Panc1 (cell line): ENCODE measurements at places on chromosomes 12 and 14.

DNA sequence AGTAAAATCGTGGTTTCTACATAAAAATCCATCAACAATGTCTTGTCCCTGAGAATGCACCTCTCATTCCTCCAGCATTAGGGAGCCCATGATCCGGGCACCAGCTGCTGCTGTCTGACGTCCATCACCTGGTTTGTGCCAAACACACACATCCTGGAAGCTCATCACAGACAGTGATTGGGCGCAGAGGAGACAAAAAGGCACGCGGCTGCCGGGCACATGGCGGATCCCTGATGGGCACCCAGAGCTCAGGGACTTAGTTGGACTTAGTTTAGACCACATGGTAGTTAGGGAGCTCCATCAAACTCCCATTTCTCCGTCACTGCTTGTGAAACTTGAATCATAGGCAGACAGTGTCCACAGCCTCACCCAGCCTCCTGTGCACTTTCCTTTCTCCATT is 1059.3 kb downstream of the TMEM121 start:
- DNase-seq: no peak

GRCh38 chr12:32508626-32509025 is 109.3 kb downstream of the FGD4 start:
- DNase-seq: no peak

DNA sequence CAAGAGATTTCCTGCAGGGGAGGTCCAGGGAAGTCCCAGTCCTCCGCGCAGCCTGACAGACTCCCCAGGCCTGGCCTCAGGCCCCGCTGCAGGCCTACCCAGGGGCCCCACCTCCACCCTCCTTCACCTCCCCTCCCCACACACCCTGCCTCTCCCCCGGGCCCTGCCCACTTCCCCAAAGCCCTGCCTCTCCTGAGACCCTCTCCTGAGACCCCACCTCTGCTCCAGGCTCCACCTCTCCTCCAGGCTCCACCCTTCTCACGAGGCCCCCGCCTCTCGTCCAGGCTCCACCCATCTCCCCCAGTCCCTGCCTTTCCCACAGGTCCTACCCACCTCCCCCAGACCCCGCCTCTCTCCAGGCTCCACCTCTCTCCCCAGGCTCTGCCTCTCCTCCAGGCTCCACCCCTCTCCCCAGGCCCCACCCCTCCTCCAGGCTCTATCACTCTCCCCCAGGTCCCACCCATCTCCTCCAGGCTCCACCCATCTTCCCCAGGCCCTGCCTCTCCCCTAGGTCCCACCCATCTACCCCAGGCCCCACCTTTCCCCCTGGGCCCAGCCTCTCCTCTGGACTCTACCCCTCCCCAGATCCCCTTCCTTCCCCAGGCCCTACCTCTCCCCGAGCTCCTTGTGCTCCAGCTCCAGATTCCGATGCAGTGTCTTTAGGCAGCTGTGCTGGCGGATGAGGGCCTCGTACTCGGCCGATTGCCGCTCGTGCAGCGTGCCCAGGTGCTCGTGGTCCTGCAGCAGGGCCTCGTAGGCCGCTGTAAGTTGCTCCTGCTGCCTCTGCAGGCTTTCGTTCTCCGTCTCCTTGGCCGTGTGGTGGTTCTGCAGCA is 58.8 kb upstream of the GPR68 start:
- DNase-seq: no peak

DNA sequence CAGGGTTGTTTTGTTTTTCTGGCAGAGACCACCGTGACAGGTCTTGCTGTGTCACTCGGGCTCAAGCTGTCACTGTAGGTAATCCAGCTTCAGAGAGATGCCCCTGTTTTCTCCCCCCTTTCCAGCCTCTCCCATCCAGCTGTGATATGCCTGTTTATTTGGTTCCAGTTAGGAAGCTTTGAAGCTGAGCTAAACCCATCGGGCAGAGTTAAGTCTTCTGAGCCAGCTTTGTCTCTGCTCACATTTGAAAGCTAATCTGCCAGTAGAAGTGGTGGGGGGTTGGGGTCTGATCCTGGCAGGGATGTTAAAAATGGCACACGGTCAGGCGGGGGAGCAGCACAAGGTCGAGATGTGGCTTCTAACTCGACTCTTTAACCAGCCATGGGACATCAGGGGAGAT is 130.0 kb downstream of the TSPAN9 start:
- no peak for DNase-seq

- no peak for DNase-seq
These were observed 75.3 kb upstream of the TMPO start for GRCh38 chr12:98439981-98440581.

- no peak for DNase-seq
These were observed 68.3 kb downstream of the ALG10B start for GRCh38 chr12:38384816-38385378.

- DNase-seq: no peak
These were observed 377.1 kb upstream of the NOVA1 start for GRCh38 chr14:26974965-26975364.

DNA sequence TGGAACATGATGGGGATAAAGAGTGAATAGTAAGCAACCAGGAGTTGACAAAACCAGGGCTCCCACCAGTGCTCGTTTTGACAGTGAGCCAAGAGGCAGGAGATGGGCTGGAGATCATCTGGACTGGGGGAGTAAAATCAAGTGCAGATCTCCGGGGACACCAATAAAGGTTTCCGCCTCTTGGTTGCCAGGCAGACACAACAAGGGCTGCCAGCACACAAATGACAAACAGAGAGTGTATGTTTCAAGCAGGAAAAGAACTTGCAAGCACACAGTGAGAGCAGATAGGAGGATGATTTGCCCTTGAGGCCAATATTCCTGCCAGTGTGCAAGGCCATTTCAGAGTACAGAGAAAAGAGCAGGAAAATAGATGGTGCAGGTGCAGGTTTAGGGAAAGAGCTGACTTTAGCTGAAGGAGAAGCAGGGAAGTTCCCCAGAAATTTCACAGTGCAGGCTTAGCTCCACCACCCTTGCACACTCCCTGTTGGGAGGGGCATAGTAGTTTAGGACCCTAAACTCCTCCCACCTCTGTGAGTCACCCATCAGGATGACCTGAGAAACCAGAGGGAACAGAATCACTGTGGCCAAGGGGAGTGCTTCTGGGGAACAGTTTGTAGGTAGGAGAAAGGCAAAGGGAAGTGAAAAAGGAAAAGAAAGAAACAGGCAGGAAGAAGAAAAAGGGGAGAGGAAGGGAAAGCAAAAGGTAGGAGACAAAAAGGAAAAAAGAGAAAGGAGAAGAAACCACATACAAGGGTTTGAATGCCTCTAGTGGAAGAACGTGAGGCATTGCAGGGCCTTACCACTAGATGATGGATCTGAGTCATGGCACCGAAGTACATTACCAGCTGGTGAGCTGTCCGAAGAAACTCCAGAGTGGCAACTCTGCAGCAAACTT is 404.4 kb downstream of the SLC6A15 start:
- no peak for DNase-seq

- no peak for DNase-seq
These were observed 1.7 kb upstream of the LIN7A start for GRCh38 chr12:80939231-80939950.

GRCh38 chr12:29863665-29864064 is 79.9 kb upstream of the TMTC1 start:
- DNase-seq: no peak

- no peak for DNase-seq
These were observed 10.8 kb downstream of the RIMBP2 start for GRCh38 chr12:130705178-130705822.

- DNase-seq: no peak
These were observed 23.3 kb downstream of the PPP1R36 start for GRCh38 chr14:64573109-64573508.

DNA sequence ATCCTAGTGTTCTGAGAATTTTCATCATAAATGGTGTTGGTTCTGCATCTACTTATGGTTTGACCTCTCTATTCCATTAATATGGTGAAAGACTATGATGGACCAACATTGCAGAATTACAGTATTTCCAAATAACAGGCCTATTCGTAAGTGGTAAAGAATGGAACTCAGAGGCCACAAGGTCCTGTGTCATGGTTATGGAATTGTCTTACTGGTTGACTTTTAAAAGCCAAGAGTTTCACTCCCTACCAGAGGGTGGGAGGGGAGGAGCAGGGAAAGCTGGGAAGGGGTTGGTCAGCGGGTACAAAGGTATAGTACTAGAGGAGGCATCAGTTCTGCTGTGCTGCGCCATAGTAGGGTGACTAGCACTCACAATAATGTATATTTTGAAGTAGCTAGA is 153.4 kb downstream of the TMEM132D start:
- DNase-seq: no peak

GRCh38 chr14:90387206-90387760 is 9.5 kb upstream of the CALM1 start:
- no peak for DNase-seq

DNA sequence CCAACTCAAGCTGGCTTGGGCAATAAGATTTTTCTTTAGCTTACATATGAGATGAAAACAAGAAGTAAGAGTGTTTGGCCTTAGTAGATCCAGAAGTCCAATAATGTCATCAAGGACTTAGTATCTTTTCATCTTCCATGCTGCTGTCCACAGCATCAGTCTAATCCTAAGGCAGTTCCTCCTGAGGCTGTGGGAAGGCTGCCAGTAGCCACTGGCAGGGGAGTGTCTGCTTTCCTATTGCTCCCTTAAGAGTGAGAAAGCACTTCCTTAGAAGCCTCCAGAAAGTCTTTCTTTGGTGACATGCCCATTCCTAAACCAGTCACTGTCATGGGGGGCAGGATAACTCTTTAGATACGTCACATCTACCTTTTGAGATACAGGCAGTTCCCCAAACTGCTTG is 317.7 kb downstream of the BMP4 start:
- DNase-seq: no peak

DNA sequence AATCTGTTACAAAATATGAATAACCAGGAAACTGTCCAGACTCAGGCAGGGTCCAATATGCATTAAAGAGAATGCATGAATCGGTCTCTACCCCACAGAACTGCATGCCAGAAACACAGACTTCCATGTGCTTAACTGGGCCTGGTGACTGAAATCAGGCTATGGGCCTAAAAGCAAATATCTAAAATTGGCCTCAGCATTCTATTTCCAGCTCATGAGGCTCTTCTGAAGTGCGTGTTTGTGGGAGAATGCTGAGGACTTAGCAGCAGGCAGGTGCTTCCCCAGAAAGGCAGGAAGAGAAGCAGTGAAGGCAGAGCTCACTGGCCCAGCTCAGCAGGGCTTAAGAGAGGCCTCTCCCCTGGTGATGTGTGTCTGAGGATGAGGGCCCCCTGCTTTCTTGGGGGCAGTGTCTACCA is 48.5 kb downstream of the ADGRD1 start:
- DNase-seq: no peak

DNA sequence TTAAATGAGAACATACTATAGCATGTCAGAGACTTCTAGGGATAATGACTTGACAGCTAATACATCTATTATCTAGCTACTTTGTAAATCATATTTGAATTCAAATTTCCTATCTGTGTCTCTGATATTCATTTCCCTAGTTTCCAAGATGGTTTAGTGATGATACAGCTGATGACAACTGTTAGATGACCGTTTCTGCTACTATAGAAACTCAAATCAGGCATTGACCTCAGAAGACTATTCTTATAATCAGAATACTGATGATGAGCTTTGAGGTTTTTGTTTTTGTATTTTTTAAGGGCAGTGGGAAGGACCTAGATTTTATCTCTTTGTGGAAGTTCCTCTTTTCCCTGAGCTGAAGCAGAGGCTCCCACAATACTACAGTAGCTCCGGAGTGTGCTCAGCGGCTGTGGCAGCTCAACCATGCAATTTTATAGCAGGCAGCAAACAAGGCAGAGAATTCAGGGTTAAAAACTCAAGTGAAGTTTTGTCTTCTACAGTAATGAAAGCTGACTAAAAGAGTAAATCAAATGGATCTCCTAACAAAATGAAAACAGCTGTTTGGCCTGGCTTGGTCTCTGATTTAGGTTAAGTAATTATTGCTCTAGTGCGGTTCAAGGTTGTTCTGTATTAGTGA is 145.1 kb downstream of the SLC25A21 start:
- no peak for DNase-seq

GRCh38 chr14:67569011-67569650 is 30.9 kb downstream of the PIGH start:
- DNase-seq: no peak

DNA sequence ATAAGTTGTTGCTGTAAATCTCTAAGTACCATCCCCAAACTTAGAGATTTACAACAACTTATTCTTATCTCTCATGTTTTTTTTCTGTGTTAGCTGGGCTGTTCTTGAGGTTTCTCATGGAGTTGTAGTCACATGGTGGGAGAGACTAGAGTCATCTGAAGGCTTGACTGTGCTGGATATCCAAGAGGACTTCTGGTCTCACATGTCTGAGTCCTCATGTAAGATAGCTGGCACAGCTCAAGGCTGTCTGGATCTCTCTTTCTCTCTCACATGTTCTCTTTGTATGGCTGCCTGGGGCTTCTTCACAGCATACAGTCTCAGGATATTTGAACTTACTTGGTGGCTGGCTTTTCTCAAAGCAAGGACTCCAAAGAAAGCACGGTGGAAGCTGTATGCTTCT is 63.8 kb downstream of the DACT1 start:
- no peak for DNase-seq

- DNase-seq: no peak
These were observed 939.0 kb upstream of the ATXN7L3B start for GRCh38 chr12:73598626-73599025.

GRCh38 chr12:117853600-117853999 is 115.2 kb downstream of the KSR2 start:
- no peak for DNase-seq

DNA sequence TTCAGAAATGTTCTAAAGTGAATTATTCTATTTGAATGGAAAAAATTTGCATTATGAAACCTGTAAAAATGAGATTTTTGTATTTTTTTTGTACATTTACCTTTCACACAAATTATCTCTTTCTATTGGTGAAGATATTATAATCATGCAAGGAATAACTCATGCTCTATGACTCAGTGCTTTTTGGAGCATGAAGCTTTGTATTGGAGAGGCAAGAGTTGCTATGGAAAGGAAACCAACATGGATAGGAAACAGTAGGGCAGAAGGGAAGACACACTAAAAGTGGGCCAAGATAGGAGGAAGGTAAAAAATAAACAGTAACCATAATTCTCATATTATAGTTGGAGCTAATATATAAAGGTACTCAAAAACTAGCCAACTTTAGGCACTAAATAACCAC is 79.0 kb downstream of the PLCZ1 start:
- DNase-seq: no peak
